ENCODE measurements at places on chromosomes 16 and 17.

GRCh38 chr17:62707425-62707739 lies 79.9 kb downstream of the MRC2 start:
- no peak for DNase-seq

GRCh38 chr17:78107976-78108725 lies 20.4 kb downstream of the TMC6 start:
- DNase-seq = no peak

GRCh38 chr17:81489998-81490992 lies 22.3 kb downstream of the ACTG1 start:
- DNase-seq = peak; percentile 39

DNA sequence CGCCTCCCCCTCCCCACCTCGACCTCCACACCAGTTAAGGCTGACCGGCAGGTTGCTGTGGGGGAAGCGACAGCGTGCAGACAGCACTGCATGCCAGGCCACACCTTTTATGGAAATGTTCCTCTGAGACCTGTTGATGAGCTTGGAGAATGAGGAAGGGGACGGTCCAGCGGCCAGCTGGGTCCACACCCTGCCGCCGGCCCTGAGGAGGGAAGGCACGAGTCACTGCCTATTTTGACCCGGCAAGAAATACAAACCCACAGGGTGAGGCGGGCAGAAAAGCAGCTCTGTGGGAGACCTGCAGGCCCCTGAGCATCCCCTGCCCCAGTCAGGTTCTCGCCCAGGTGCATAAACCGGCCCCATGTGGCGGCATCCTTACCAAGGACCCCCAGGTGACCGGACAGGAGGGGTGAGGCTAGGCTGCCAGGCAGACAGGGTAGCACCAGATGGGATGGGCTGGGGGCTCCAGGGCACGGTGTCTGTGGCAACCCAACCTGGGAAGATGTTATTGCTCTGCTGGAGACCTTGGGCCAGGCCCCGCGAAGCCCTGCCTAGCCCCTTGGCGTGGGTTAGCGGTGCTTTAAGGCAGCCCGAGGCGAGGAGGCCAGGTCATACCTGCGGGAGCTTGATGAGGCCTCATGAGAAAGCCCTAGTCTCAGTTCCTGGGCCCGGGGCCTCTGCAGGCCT lies 12.7 kb downstream of the NATD1 start:
- DNase-seq = no peak

DNA sequence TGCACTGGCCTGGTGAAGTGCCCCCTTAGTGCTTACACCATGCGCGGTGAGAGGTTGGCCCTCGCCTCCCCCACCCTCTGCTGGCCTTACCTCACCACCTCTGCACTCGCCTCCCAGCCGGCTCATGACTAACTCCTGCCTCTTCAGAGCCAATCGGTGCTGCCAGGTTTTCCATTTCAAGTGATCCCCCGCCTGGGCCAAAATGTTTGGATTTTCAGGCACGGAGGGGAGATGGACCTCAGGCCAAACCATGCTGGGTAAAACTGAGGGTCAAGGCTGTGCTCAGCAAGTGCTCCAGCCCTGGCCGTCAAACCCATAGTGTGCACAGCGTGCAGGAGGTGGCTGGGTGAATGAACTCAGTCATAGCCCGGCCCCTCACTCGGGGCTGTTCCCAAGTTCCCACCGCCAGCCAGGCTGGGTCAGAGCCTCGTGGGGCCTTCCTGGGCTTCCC lies 175.4 kb downstream of the SEC14L1 start:
- DNase-seq = no peak

DNA sequence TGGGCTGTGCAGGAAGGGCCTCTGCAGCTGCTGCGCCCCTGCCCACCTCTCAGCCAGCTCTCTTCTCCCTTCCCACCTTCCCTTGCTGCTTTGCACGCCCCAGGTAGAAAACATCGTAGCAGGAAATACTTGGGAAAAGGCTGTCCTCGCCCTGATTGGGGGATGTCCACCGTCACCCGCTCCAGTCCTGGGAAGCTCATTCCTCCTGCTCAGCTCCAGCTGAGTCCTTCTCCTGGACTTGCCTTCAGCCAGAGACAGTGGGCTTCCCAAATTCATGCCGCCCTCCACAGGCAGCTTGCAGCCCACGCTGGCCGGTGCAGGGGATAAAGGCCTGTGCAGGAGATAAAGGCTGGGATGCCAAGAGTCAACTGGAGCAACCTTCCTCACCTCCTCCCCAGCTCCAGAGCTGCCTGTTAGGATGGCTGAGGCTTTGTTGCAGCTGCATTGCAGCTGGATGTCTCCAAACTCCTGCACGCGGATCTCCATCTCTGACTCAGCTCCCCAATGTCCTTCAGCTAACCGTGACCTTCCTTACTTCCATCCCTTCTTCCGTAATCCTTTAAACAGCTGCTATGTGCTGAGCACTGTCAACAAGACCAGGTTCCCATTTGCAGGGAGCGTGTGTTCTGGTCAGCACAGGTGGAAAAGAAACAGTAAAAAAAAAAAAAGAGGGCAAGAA lies 402.0 kb upstream of the TNRC6C start:
- DNase-seq = no peak

- DNase-seq = no peak
Observed at GRCh38 chr16:35150805-35151312, 1691.4 kb downstream of the TP53TG3F start.

DNA sequence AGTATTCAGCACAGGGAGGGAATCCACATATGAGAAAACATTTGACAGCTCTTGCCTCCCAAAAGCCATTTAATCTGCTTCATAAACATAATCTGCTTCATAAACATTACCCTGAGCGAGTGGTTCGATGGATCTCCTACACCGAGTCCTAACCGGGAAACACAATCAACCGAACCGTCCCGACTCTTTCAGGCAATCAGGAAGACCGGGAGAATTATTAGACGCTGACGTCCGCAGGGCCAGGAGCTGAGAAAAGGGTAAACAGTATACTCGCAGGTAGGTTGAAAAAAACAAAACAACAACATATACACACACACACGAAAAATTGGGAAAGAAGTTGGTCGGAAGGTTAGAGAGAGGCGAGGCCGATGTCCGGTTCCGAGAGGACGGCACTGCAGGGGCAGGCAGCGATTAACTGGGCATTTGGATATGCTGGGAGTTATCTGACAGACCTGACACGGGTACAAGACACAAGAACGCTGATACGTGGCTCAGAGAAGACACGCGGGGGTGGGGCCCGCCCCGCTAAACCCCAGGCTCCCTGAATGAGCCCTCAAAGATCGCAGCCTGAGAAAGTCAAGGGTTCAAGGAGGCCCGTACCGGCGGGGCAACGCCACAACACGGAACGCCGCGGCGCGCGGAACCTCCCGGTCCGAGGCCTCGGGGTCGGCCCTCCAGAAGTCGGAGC lies 585 bp downstream of the AP1G1 start:
- no peak for DNase-seq

GRCh38 chr17:57954397-57955182 lies 622 bp downstream of the CUEDC1 start:
- DNase-seq = peak; percentile 65

DNA sequence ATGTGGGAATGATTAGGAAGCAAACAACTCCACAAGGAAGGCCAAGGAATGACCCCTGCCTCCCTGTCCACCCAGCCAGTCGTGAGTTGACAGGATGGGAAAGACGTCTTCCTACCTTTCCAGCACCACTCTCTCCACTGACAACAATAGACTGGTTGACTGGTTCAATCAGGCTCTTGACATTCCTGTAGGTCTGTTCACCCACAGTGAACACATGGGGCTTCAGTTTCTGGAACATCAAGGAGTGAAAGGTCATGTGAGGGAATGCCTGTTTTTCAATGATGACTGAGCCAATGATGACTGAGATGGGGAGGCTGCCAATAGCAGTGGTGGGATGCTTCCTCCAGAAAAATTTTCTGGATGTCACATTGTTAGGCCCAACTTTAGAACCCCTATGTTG lies 9.6 kb downstream of the MYO19 start:
- DNase-seq = no peak

- no peak for DNase-seq
Observed at GRCh38 chr17:74903034-74903433, 9.6 kb upstream of the FADS6 start.

DNA sequence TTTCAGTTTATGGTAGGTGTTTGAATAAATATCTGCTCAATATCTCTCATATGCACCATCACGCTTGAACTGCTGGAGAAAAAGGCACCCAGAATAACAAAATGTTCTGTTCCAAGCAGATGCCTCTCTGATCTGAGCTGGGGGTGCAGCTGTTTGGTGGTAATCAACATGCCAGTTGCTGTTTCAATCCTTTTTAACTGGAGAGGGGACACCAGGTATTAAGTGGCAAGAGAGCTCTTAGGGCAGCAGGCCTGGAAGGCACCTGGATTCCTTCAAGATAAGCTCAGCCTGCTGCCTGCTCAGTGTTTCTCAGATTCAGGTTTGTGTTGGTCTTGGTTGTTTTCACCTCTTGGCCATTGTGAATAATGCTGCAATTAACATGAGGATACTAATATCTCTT lies 27.2 kb upstream of the VAT1L start:
- DNase-seq = peak; percentile 54

GRCh38 chr17:70604854-70605253 lies 435.5 kb downstream of the KCNJ2 start:
- no peak for DNase-seq

DNA sequence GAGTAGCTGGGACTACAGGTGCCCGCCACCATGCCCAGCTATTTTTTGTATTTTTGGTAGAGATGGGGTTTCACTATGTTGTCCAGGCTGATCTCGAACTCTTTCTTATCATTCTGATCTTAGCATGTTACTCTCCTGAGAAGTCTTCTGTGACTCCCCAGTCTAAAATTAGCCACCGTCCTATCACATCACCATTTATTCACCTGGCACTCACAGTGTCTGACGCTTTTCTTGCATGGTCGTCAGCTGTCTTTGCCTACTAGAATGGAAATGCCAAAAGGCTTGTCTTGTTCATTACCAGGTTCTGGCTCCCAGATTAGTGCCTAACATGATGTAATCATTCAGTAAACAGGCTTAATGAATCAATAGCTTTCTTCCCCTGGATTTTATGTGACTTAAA lies 23.8 kb downstream of the TOM1L1 start:
- DNase-seq = no peak

DNA sequence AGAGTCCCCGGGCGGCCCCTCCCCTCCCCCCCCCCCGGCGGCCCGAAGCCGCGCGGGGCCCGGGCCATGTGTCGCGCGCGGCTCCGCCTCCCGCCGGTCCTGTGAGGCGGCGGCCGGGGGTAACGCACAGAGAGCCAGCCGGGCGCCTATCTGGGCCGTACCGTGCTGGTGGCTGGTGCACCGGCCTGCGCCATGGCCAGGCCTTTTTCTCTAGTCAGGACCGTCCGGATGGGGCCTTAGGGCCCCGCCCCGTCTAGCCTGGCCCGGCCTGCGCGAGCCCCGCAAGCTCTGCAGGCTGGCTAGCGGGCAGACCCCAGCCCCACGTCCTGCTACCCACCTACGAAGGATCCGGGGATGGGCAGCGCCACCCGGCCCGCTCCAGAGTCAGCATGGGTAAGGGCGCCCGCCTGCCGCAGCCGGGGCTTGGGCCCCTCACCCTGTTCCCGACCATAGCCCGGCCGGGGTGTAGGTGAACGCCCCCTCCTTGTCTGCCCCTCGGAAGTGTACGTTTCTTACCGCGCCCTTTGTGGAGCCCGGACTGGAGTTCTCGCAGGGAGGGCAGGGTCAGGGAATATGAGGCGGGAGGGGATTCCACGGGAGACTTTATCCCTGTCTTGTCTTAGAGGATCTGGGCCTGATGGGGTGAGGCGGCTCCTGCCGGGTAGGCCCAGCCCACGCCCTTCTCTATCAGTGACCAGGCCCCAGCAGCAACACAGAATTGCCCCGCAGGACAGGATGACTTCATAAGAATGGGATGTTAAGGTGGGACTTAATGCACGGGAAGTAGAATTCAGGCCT lies at the start of gene CENPT:
Gene CENPT (minus strand): TSS at position 630 of the 798 bp plus-strand sequence. CDS start 13,834 bp downstream, outside the sequence.
- DNase-seq = peak; percentile 54

GRCh38 chr16:83397601-83398291 lies 410.0 kb upstream of the HSBP1 start:
- DNase-seq = no peak

GRCh38 chr17:74604200-74604599 lies 12.1 kb upstream of the CD300LD start:
- DNase-seq = no peak

GRCh38 chr17:78611607-78612006 lies 34.4 kb upstream of the DNAH17 start:
- DNase-seq = no peak

- no peak for DNase-seq
Observed at GRCh38 chr17:74037320-74037719, 166.2 kb upstream of the RPL38 start.

GRCh38 chr17:19867329-19868078 lies at the start of gene ULK2:
Gene ULK2, minus strand, starts transcription at chr17:19867936. Its CDS starts 519 bp downstream, at chr17:19867417.
- peak; percentile 54 for DNase-seq

Data from upper lobe of left lung (tissue), 6 donors.